ENCODE measurements at places on chromosomes 12 and 14.

DNA sequence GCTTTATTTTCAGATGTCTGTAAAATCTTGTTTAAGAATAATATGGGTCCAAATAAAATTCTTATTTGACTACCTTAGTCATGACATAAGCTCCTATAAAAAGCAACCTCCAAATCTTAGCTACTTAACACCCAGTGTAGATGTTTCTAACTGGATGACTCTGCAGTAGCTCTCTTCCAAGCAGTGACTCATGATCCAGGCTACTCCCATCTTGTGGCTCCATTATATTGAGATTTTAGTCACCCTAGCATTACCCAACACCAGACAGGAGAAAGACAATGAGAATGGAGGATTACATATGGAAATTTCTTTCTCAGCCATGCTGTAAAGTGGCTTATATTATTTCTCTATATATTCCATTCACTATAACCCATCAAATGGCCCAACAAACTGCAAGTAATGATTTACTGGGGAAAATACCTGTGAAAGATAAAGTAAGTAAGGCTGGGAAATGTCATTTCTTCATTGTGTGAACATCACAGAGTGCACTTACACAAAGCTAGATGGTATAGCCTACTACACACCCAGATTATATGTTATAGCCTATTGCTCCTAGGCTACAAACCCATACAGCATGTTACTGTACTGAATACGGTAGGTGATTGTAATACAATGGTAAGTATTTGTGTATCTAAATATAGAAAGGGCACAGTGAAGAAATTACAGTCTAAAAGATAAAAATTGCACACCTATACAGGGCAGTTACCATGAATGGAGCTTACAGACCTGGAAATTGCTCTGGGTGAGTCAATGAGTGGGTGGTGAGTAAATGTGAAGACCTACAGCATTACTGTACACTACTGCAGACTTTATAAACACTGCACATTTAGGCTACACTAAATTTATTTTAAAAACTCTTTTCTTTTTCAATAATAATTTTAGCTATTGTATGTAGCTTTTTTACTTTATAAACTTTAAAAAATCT lies 163.2 kb downstream of the DYRK2 start:
- H3K27ac ChIP-seq: no peak overlapping the region
- H3K4me1 ChIP-seq: no peaks in the 10 kb centered on the region
- no peak overlapping the region for H3K4me3 ChIP-seq
- no peaks in the 10 kb centered on the region for H3K36me3 ChIP-seq

DNA sequence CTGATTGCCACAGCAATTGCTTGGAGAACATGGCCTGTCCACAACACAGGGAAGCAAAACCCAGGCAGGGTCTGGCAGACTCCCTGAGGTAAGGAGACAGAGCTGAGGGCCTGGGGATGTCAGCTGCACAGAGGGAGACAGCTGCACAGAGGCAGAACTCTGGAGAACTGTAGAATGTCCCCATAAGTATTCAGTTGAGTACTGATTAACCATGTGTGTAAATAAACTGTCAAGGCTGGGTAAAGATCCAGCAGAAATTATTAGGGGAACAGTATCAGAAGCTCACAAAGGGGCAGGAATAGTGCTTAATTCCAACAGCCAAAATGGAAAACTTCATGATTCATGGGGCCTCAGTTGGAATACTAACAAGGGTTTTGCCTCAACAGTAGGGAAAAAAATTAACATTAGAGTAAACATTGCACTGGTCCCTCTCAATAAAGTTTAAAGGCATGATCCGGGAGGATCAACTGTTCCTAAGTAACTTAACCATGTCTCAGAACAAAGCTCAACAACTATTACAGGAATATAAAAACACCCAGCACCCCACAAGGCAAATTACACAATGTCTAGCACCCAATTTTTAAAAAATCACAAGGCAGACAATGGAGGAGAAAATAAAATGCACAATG lies 201.3 kb upstream of the RASSF8 start:
- H3K27me3 ChIP-seq: no peaks in the 10 kb centered on the region
- no peak for DNase-seq
- no peaks in the 10 kb centered on the region for H3K4me1 ChIP-seq
- no peak overlapping the region for H3K27ac ChIP-seq

DNA sequence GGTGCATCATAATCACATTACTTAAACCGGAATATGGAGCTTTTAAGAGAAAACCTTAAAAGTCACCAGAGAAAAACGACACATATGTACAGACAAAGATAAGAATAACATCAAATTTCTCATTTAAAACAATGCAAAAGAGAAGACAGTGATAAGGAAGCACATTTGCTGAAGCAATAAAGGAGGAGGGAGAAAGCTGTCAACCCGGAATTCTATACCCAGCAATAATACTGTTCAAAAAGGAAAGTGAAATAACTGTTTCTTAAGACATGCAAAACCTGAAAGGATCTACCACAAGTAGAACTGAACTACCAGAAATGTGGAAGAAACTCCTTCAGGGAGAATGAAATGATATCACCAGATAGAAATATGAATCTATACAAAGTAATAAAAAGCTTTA lies 15.4 kb downstream of the SLC6A13 start:
- no peaks in the 10 kb centered on the region for H3K4me1 ChIP-seq
- H3K27ac ChIP-seq: no peak overlapping the region
- DNase-seq: peak; percentile 17
- H3K4me3 ChIP-seq: no peak overlapping the region
- H3K27me3 ChIP-seq: no peaks in the 10 kb centered on the region
- no peaks in the 10 kb centered on the region for H3K36me3 ChIP-seq

- no peak overlapping the region for H3K27ac ChIP-seq
- H3K36me3 ChIP-seq: no peaks in the 10 kb centered on the region
- H3K27me3 ChIP-seq: no peaks in the 10 kb centered on the region
- H3K4me1 ChIP-seq: no peaks in the 10 kb centered on the region
- DNase-seq: no peak
These were observed 838.0 kb downstream of the RPS29 start for GRCh38 chr14:48748151-48748675.

DNA sequence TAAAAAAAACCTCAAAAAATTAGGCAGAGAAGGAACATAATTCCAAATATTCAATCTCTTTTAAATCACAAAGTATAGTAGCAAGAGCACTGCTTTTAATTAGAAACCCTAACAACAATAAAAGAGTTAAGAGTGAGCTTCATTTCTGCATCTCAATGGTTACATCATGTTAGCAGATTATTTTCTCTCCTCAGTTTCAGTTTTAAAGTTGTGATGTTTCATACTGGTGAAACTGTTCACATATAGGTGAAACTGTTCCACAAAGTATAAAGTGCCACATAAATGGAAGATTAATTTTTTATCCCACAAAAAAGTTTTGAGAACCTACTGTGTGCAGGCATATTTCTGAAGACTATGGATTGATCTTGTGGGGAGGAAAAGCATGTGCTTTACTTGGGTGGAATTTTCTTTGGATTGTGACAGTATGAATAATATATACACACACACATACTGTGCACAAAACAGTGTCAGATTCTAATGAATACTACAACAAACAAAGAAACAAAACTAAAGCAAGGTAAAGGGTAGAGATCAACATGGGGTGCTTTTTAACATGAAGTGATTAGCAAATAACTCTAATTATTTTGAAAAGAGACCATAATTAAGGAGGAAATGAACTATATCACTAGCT lies 17.1 kb downstream of the LUM start:
- DNase-seq: peak; percentile 32
- no peak overlapping the region for H3K4me3 ChIP-seq
- no peak overlapping the region for H3K27ac ChIP-seq

GRCh38 chr12:50403001-50403440 lies 2.3 kb downstream of the LARP4 start:
- peak overlapping the region; percentile 76 for H3K27ac ChIP-seq
- H3K4me1 ChIP-seq: peaks cover 16% of the 10 kb centered on the region
- H3K4me3 ChIP-seq: peak overlapping the region; percentile 37
- DNase-seq: no peak
- H3K27me3 ChIP-seq: no peaks in the 10 kb centered on the region

- no peaks in the 10 kb centered on the region for H3K27me3 ChIP-seq
- no peak overlapping the region for H3K4me3 ChIP-seq
- peaks cover 56% of the 10 kb centered on the region for H3K36me3 ChIP-seq
- DNase-seq: no peak
- H3K4me1 ChIP-seq: no peaks in the 10 kb centered on the region
These were observed 31.4 kb downstream of the DICER1 start for GRCh38 chr14:95125915-95126314.

DNA sequence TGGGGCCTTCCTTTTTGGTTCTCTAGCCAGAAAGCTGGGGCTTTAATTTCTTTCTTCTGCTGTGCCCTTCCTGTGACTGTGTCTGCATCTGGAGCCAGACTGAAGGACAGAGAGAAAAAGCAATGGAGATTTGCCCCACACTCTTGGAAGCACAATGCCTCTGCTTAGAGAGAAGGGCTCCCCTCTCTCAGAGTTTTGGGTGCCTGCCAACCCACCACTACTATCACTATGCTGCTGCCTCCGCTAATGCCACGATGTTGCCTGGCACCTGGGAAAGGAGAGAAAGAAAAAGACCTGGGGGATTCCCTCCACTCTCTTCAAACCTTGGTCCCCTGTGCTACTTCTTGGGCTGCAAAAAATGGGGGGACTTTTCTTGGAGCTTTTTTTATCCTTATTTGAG lies 52.6 kb downstream of the TMEM260 start:
- peaks cover 55% of the 10 kb centered on the region for H3K36me3 ChIP-seq
- no peaks in the 10 kb centered on the region for H3K27me3 ChIP-seq
- DNase-seq: no peak
- no peaks in the 10 kb centered on the region for H3K4me1 ChIP-seq

DNA sequence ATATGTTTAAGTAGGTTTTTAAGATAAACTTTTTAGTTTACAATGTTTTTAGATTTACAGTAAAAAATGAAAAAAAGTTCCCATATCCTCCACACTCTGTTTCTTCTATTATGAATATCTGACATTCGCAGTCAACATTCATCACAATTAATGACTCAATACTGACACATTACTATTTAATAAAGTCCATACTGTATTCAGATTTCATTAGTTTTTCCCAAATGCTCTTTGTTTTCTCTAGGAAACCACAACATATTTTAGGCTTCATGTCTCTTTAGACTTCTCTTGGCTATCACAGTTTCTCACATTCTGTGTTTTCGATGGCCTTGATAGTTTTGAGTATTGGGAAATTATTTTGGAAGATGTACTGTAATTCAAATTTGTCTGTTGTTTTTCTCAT lies 399.8 kb downstream of the SLC6A15 start:
- no peaks in the 10 kb centered on the region for H3K36me3 ChIP-seq
- H3K4me1 ChIP-seq: no peaks in the 10 kb centered on the region
- DNase-seq: no peak
- H3K27me3 ChIP-seq: no peaks in the 10 kb centered on the region
- no peak overlapping the region for H3K4me3 ChIP-seq
- no peak overlapping the region for H3K27ac ChIP-seq

DNA sequence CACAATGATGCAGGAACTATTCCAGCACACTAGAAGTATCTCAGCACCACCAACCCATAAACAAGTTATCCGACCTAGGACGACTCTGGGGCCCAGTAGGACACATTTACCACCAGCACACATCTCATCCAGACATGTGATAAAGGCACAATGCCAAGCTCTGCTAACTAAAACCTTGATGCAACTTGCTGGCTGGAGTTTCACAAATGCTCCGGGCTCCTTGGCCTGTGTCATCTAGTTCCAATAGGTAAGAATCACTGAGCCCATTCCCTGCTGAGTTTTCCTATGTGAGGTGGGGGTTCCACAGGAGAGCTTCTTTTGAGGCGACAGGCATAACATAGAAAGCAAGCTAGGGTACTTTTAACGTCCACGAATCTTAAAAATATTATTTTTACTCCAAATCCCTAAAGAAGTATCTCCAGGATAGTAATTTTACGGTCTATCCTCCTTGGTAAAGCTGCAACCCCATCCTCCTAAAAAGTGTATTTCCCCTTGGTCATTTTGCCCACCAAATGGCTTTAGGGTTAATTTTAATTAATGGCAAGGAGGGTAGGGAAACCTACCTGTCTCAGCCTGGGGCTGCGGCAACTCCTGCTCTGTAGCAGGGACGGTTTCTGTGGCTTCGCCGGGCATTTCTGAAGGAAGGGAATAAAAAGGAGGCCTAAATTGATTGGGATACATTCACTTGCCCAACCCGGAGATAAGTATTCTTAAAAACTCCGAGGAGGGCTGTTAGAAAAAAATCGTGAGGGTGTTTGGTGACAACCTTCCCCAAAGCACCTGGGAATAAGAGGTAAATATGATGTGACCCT lies 1.0 kb downstream of the NACA start:
- peaks cover 60% of the 10 kb centered on the region for H3K4me1 ChIP-seq
- H3K4me3 ChIP-seq: peak overlapping the region; percentile 97
- DNase-seq: peak; percentile 31
